Inflammatory macrophage treated with lipopolysaccharide for 4 hours (primary cell): ENCODE measurements at places on chromosomes 7 and 10.

DNA sequence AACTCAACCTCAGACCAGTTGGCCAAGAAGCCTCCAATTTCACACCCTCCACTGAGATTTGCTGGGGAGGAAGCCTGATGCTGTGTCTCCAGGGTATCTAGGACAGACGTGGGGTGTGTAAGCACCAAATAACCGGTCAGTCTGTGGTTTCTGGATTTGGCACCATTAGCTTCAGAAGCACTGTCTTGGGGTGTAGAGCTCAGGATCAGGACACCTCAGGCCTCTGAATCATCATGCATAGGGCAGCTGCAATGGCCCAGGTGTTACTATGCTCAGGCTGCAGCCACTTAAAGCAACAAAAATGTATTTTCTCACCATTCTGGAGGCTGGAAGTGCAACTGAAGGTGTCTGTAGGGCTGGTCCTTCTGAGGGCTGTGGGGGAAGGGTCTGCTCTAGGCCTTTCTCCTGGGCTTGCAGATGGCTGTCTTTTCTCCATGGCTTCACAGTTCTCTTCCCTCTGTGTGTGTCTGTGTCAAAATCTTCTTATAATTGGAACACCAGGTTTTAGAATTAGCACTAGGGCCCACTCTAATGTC, 73.4 kb upstream of the SEPHS1 start:
- DNase-seq, result no peak

- no peak for DNase-seq
Observed at GRCh38 chr10:113340282-113340681, 212.6 kb upstream of the HABP2 start.

DNA sequence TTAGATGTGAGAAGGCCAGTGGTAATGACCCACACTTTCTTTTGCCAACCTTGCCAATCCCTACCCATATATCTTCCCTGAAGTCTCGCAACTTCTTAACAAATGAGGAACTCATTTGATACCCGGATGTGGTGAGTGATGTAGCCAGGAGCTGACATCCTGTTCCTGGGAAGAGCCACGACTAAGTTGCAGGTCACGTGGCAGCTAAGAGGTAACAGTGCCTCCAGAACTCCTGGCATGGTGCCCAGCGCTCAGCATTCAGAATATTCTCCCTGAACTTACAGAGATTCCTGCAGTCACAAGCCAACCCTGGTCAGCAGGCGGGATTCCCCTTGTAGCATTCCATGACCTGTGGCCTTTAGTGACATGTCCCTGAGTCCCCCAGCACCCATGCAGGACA, 282.5 kb downstream of the GALNT17 start:
- no peak for DNase-seq

DNA sequence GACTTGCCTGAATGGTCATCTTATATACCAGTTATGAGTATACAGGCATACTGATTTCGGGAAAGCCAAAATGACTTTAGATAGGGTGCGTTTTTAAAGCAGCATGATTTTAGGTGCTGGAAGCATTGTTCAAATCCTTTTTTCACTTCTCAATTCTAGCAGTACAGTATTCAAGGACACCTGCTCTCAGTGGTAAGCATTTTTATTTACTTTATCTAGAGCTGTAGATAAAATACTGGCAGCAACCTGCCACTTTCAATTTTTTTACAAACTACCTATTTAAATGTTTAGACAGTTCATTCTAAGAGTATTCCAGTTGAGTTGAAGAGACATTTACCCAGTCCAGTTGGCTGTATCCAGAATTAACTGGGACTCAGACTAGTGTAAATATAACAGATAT, 33.6 kb downstream of the TMEM106B start:
- DNase-seq, result no peak

DNA sequence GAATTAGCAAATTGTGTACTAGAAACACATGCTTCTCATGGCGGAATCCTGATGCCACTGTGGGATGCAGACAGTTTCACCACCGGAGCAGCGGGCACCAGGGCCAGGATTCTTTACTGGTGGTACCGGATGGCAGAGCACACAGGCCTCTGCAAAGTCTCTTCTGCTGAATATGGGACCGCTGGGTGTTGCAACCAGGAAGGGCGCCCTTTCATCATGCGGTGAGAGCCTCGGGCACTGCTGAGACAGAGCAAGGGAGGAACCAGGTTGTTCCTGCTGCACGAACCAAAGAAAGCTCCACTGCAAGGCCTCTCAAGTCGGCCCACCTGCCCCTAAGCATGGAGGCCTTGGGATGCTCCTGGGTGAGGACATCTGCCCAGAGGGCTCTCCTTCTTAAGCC, 57.0 kb upstream of the NMT2 start:
- no peak for DNase-seq

DNA sequence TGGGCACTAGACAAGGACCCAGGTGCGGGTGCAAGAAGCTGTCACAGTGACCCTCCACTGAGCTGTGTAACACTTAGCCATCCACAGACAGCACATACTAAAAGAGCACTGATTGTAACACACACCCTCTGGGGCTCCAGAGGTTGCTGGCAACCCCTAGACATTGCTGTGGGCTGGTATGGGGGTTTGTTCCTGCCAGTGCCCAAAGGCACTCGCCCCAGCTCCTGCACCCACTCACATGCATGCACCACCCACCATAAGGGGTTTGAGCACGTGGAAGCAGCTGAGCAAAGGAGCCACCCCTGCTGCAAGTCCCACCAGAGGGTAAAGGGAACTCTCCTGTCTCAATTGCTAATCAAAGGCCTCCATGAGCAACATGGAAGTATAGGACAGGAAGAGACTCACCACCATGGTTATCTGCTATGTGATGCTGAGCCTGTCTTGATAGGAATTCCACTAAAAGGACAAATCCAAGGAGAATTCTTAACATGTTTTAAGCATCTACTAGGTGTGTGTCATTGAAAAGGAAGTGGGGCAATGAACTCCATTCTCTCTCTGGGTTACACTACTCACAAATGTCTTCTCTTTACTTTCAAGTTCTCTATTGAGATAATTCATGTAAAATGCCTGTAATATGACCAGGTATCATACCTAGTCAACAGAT, 103.1 kb downstream of the GFRA1 start:
- DNase-seq, result no peak

DNA sequence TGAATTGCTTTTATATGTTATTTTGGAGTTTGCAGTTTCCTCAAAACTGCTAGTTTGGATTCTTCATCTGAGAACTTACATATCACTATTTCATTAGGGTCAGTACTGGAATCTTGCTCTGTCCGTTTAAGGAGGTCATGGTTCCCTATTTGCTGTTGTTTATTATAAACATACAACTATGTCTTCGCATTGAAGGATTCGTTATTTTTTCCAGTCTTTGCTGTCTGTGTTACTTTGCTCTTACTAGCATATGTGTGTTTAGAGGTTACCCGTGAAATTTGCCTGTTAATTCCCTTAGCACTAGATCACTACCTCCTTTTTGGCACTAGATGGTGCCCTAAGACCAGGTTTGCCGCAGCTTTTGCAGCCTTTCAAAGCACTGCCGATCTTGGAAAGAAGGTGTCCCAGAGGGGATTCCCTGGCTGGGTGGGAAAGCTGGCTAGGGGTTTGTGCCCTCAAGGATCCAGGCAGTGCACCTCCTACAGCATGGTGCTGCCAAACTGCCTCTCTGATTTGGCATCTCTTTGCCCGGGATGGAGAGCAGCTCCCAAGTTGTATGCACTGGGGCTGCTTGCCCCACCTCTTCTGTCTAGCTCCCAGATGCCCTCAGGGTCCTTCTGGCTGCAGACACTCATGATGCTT, 103.1 kb upstream of the APBB1IP start:
- peak; percentile 74 for DNase-seq

GRCh38 chr7:106552645-106553445, 108.1 kb downstream of the CCDC71L start:
- peak; percentile 96 for DNase-seq

GRCh38 chr7:151251689-151252560, 3.4 kb upstream of the SMARCD3 start:
- no peak for DNase-seq

DNA sequence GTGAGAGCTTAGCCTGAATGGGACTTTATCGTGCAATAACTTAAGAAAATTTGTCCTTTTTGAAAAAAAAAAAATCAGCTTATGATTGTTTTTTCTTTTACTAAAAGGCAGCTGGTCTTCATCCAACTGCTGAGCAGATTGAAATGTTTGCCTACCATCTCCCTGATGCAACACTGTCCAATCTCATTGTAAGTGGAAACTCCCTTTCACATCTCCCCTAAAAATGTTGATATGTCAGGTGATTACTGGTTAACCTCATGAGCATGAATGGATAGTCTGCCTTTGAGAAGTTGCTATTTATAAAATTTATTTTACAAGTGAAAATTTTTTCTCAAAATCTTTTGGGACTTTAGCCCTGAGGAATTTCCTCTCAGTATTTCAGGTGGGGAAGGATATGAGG, 17.8 kb upstream of the HKDC1 start:
- DNase-seq, result peak; percentile 18

DNA sequence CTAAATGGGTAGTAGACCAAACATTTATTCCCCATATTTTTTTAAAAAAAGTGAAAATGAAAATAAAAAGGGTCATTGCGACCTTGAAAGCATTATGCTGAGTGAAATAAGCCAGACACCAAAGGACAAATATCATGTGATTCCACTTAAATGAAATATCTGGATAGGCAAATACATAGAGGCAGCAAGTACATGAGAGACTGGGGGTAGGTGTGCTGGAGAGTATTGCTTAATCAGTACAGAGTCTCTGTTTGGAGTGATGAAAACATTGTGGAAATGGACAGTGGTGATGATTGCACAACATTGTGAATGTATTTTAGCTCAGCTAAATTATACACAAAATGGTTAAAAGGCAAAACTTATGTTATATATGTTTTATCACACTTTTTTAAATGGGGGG, 169.4 kb downstream of the AKR1D1 start:
- DNase-seq, result peak; percentile 65

DNA sequence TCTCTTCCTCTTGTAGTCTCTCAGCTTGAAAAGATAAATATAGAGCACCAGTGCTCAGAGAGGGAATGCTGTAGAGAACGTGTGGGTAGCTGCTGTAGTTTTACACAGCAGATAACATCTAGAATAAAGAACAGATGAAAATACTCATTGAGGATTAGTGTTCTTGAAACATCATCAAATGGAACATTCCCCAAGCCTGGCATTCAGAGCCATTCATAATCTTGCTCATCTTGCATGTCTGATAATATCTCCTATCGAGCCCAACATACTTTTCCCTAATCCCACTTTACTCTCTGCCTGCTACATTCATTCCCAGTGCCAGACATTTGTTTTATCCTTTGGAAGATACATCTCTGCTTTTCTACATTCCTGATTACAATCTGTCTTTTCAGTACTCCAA, 35.2 kb downstream of the MCU start:
- no peak for DNase-seq

GRCh38 chr7:124171068-124171467, 138.2 kb upstream of the TMEM229A start:
- DNase-seq, result no peak

DNA sequence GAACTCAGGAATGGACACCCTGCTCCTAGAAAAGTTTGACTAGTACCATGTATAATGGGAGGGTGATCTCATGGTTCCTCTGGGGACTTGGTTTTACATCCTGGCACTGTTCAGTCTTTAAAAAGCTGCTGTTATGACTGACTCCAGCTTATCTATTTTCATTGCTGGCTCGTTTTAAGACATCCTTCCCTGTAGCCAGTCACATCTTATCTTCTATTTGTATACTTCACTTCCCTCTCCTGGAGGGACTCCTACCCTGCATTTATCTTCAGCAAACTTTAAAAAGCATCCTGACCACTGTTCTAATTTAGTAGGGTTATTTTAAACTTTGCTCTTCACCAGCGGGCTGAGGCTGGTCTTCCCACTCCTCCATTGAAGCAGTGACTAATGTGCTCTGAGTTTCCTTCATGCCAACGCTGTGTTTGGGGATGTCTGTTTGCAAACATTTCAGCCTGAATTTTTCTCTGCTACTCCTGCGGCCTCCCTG, 72.9 kb upstream of the ARMC3 start:
- DNase-seq, result no peak

DNA sequence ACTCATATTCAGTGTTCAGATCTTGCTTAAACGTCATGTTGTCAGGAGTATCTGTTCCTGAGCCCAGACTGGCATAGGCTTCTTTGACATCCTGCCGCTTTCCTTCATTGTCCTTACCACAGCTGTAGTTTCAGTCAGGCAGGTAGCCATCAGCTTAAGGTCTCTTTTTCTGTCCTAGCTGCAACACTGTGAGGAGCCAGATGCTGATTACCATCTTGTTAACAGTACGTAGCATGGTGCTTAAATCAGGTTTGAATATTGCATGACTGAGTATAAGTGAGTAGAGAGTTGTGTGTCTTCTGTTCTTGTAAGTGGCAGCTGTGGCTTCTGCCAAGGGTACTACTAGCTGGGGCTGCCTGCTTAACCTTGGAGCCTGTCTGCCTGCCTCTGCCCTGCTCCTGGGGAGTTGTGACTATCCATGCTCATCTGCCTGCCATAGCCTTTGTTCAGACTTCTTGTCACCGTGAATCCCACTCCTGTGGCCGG, 92.6 kb downstream of the MAPK8 start:
- DNase-seq, result no peak

GRCh38 chr10:65950075-65950474, 975.8 kb upstream of the LRRTM3 start:
- peak; percentile 29 for DNase-seq

DNA sequence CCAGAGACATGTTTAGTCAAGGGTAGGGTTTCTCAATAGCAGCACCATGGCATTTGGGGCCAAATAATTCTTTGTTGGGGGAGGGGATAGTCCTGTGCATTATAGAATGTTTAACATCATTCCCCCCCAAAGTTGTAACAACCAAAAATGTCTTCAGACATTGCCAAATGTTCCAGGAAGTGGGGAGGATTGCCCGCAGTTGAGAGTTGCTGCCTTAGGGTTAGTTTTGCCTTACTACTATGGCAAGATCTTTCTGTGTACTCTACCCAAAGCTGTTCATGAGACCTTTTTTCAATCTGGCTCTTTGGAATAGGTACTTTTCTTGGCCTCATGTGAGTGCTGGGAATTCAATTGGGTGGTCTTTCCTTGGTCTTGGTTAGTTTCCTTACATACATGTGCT, 34.1 kb downstream of the SAMD8 start:
- no peak for DNase-seq

- no peak for DNase-seq
Observed at GRCh38 chr7:43612599-43613589, 30.0 kb downstream of the STK17A start.

GRCh38 chr7:47256016-47256415, 325.9 kb downstream of the TNS3 start:
- DNase-seq, result no peak

GRCh38 chr10:124122211-124122610, 28.8 kb upstream of the CHST15 start:
- DNase-seq, result no peak

- DNase-seq, result peak; percentile 79
Observed at GRCh38 chr7:8295638-8296361, 33.8 kb upstream of the ICA1 start.

DNA sequence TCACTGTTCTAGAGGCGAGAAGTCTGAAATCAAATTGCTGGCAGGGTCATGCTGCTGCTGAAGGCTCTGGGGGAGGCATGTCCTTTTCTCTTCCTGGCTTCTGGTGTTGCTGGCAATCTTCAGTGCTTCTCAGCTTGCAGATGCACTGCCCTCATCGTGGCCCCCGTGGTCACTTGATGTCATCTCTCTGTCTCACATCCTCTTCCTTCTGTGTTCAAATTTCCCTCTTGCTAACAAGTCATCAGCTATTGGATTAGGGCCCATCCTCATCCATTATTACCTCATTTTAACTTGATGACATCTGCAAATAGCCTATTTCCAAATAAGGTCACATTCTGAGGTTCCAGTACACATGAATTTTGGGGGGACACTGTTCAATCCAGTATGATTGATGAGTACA, 36.6 kb upstream of the SRGN start:
- DNase-seq, result peak; percentile 97
